ENCODE measurements at places on chromosomes 7 and 10.
A peak's percentile ranks its signal among the peaks of the same experiment; 100 is the strongest.

- no peak for DNase-seq
Measured at GRCh38 chr7:45328403-45328981, 170.9 kb downstream of the RAMP3 start.

GRCh38 chr10:60309371-60309770, 80.3 kb downstream of the ANK3 start:
- DNase-seq, result no peak

DNA sequence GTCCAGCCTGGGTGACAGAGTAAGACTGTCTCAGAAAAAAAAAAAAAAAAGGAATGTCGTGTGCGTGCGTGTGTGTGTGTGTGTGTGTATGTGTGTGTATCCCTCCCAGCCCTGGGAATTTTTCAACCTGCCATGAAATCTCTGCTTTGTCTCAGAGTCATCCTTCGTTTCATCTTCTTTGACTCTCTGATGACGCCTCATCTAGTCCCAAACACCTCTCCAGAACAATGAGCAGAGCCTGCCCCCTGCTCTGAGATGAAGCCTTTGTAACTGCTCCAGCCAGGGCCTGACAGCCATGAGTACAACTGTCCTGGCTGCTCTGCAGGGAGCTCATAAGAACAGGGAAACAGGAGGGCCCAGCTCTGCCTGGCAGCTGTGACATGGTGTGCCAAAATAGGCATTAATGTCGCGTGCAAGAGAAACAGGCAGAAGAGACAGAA, 149.5 kb downstream of the FAM107B start:
- peak; percentile 8 for DNase-seq

- no peak for DNase-seq
Measured at GRCh38 chr10:35511647-35512046, 93.5 kb upstream of the GJD4 start.

DNA sequence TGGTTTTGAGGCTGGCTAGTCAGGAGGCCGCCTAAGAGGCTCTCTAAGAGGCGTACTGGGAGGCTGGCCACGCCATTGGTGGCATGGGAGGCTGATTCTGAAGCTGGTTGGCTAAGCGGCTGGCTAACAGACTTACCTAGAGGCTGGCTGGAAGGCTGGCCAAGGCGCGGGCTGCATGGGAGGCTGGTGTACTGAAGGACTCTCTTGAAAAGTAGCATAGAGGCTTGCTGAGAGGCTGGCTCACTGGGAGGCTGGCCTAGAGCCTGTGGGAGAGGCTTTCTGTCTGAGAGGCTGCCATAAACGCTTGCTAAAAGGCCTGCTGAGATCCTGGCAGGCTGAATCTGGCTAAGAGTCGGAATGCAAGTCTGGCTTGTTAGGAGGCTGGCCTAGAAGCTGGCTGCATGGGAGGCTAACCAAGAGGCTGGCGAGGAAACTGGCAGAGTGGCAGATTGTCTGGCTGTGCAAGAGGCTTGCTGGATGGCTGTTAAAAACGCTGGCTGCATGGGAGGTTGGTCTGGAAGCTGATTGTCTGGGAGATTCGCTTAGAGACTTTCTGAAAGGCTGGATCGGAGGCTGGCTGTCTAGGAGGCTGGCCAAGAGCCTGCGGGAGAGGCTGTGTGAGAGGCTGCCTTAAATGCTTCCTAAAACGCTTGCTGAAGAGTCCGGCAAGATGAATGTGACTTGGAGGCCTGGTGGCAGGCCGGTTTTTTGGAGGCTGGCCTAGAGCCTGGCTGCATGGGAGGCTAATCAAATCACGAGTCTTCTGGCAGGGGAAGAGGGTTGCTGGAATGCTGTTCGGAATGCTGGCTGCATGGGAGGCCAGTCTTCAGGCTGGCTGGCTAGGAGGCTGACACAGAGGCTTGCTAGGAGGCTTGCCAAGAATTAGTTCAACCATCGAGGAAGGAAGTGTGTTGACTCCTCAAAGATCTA, 134.2 kb downstream of the OR13A1 start:
- no peak for DNase-seq

GRCh38 chr10:118835682-118836326, 81.0 kb upstream of the CACUL1 start:
- no peak for DNase-seq

GRCh38 chr7:35705932-35706461, 11.1 kb upstream of the HERPUD2 start:
- DNase-seq, result no peak

GRCh38 chr7:47267346-47267745, 314.6 kb downstream of the TNS3 start:
- no peak for DNase-seq

- no peak for DNase-seq
Measured at GRCh38 chr10:100939763-100940344, 27.1 kb downstream of the SLF2 start.

GRCh38 chr10:17216901-17217395, 11.1 kb upstream of the VIM start:
- DNase-seq, result no peak

- no peak for DNase-seq
Measured at GRCh38 chr7:54015251-54015650, 526.9 kb upstream of the VSTM2A start.

GRCh38 chr7:5702876-5703571, 78.4 kb downstream of the RNF216 start:
- DNase-seq, result peak; percentile 61

GRCh38 chr10:44011603-44011981, 362.9 kb upstream of the ZNF32 start:
- DNase-seq, result no peak

DNA sequence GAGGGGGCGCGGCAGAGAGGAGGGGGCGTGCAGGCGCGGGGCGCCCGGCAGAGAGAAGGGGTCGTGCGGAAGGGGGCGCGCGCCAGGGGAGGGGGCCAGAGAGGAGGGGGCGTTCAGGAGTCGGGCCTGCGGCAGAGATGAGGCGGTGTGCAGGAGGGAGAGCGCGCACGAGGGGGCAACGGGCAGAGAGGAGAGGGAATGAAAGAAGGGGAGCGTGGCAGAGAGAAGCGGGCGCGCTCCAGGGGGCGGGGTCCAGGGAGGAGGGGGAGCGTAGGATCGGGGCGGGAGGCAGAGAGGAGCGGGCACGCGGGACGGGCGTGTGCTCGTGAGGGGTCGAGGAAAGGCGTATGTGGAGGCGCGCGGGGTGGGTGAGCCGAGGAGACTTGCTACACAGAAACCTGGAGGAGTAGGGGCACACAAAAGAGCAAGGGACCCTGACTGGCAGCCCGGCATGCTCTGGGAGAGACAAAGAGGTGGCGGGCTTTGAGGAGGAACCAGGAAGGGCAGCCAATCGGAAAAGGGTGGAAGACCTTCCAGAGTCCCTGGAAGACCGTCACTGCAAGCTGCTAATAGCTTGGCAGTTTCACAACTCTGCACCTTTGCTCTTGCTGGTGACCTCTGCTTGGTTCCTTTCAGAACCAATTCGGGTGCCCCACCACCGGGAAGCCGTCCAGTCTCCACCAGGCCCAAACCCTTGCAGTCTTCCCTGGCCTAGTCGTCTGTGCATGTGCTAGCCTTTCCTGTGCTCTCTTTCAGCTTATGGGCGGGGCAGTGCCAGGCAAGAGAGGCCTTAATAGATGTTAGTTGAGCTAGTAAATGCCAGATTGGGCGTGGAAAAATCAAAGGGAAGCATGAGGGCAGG, 639 bp downstream of the DYDC2 start:
- DNase-seq, result peak; percentile 37

DNA sequence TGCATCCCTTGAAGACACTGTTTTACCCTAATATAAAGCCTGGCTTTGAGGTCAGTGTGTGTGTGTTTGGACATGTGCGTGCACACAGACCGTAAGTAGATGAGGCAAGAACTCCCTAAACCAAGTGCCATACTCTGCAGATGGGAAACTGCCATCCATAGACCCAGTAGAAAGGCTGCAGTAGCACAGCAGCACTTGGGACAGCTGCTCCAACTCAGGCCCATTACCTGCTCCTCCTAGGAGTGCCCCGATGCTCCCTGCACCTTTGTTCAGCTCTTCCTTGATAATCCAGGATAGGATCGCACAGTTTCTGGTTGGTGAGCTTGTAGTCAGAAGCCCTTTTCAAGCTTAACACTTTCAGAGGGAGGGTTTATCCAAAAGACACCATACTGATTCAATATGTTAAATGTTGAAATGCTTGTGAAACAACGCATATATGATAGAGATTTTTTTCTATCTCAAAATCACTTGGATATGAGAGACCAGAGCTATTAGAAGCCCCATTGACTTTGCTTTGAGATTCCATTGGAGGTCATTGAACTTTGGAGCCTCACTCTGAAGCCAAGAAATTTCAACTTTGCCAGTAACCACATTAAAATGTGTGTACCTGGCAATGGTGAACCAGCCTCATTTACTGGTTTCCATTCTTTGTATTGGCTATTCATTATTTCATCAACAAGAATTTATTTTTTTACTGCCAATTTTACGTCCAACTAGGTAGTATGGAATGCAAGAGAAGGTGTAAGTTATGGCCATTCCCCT, 757.0 kb upstream of the GALNT17 start:
- no peak for DNase-seq

DNA sequence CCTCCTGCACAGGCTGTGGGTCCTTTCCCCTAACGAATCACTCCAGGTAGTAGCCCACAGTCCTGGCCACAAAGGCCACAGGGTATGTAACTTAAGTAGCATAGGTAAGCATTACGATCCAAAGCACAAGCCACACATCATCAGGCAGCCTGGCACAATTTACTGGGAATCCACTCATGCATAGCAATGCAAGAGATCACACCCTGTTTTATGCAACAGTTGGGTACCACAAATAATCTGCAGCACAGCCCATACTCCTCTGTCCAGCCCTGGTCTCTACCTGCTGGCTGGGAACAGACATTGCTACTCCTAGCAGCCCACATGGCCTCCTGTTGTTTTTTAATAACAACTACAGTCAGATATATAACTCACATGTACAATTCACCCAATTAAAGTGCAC, 34.3 kb downstream of the SRPK2 start:
- DNase-seq, result no peak

DNA sequence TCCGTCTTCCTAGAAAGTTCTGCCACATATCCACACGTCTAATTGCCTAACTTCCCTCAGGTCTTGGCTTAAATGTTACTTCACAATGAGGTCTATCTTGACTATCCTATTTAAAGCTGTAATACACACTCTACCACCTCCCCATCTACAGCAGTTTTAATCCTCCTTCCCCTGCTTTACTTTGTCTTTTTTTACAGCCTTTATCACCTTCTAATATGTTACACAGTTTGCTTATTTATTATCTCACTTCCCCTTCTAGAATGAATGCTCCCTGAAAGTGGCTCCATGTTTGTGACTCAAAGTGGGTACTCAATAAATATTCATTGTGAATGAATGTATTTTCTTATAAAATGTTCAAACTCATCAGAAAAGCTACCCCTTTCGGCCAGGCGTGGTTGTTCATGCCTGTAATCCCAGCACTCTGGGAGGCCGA, 13.6 kb upstream of the MICU1 start:
- no peak for DNase-seq

GRCh38 chr10:62916141-62916603, 100.0 kb upstream of the EGR2 start:
- no peak for DNase-seq

GRCh38 chr7:2287745-2288144, 26.5 kb downstream of the SNX8 start:
- no peak for DNase-seq

DNA sequence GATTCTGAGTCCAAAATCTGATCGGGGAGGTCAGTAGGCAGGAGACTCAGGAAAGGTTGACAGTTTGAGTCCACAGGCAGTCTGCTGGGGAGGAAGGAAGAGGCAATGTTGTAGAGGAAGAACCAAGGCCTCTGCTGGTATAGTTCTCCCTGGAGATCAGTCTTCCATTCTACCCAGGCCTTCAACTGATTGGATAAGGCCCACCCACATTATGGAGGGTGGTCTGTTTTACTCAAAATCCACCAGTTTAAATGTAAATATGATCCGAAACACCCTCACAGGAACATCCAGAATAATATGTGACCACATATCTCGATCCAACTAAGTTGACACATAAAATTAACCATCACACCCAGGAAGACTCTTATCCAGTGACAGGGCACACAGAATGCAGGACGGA, 425.3 kb upstream of the ZMIZ1 start:
- no peak for DNase-seq

DNA sequence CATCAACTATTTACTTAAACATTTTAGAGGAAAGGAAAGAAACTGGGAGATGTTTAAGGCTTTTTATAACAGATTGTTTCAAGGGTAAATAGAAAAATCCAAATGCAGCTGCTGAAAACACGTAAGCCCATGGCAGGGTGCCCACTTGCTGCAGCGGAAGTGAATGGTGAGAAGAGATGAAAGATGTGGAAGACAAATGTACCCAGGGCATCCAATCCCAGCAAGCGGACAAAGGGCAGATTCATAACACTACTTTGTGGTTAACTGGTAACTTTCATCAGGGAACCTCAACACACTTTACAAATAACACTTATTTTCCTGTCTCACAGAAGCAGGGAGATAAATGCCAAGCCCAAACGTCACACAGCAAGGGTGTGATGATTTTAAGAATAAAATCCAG, 358.4 kb downstream of the KCNMA1 start:
- no peak for DNase-seq

DNA sequence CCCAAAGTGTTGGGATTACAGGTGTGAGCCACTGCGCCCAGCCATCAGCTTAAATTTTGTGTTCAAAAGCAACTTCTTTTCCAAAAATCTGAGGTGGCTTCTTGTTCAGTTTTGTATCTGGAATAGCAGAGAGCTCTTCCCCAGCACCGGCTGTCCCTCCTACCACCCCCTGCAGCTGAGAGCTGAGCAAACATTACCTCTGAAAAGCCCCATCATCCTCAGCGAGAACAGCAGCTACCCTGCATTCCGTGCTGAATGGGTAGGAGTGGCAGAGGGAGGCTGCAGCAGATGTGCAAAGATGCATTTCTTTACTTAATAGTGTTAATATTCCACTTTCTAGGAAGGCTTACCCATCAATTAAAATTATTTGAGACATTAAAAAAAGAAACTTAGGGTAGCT, 31.8 kb downstream of the CCM2 start:
- DNase-seq, result peak; percentile 7

GRCh38 chr10:128744092-128744491, 617.9 kb upstream of the MKI67 start:
- no peak for DNase-seq

DNA sequence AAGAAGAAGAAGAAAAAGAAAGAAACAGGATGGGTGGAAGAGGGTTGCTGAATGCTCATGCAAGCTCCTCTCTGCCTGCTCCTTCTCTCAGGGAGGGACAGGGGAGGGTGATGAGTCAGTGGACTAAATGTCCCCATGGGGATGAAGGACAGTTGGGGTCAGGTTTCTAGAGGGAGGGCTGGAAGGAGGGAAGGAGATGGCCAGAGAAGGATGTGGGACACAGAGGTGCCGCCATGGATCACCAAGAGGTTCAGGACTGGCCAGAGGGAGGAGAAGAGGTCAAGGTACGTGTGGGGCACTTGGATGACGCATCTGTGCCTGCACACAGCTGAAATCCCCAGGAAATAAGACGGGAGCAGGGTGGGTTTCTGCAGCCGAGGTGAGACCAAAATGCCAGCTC, 88.9 kb upstream of the GTF2I start:
- DNase-seq, result no peak

Data from NCI-H2227 treated with DMSO at 0.1 percent for 48 hours (cell line).